ENCODE measurements at places on chromosomes 1 and 21. TPM values are rescaled to one million over a fixed set of nuclear protein-coding genes. Genes with fewer than 3 reads are reported as not detected.

Gene CASQ2
- total RNA-seq = not detected

GRCh38 chr1:240284656-240285414 lies 193.2 kb downstream of the FMN2 start:
- no peak for DNase-seq

Gene LRRC39
- 0.13 TPM for total RNA-seq

Gene PTPN22
- total RNA-seq = 1.5 TPM

Gene CELF3
- total RNA-seq = not detected

GRCh38 chr1:234154320-234155251 lies 218.7 kb upstream of the COA6 start:
- DNase-seq = peak; percentile 48

Gene PEX19
- 61.0 TPM for total RNA-seq

DNA sequence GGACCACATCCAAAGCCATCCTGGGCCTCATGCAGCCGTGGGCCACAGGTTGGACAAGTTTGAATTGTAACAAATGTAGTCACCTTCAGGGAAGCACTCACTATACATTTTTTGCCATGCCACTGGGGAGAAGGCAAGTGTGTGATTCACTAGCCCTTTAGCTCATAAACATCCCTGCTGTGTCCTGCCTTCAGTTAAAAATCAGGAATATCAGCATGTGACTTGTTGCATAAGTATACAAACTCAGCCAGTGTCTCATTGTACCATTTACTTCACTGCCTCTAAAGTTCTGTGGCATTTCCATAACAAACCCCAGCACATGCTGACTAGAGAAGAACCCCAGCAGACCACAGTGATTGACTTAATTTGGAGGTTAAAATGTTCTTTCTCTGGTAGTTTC lies 142.0 kb upstream of the C1orf105 start:
- peak; percentile 20 for DNase-seq

DNA sequence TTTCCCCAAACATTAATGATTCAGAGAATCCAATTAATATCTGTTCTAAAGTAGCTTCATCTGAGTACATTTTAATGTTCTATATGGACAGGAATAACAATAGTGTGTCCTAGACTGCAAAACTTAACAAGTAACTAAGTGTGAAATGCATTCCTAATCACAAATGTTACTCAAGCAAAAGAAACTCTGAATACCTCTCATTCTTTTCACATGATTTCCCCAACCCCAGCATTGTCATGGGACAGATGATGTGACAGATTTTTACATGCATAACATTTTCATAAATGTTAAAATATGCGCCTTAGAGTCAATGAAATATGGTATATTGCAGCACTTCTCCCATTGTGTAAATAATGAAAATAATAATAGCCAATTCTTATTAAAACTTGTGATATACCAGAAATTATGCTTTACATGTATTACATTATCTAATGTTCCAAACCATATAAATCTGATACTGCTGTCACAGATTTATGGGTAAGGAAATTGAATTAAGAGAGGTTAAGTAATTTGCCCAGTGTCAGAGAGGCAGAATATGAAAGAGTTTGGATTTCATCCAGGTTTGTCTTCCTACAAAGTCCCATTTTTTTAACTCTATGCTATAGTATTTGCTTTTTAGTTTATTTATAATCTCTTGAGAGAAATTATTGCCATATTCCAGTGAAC lies 269.4 kb downstream of the LRRC7 start:
- DNase-seq = no peak

DNA sequence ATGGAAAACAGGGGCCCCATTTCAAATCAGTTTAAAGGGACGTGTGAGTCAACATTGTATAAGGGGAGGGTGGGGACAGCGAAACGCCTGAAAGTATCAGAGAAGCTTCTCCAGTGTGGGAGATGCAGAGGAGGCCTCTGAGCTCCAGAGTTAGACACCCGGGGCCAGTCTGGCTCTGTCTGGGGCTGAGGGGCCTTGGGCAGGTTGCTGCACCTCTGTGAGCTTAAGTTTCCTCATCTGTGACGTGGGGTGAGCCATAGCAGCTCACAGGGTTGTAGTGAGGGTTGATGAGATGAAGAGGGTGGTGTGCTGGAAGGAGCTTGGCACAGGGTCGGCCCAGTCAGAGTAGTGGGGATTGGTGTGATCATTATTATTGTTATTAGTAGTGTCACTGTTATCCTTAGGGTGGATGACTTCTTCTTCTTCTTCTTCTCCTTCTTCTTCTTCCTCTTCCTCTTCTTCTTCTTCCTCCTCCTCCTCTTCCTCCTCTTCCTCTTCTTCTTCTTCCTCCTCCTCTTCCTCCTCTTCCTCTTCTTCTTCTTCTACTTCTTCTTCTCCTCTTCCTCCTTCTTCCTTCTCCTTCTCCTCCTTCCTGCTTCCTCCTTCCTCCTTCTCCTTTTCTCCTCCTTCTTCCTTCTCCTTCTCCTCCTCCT lies 282.0 kb downstream of the PTPRU start:
- peak; percentile 26 for DNase-seq

DNA sequence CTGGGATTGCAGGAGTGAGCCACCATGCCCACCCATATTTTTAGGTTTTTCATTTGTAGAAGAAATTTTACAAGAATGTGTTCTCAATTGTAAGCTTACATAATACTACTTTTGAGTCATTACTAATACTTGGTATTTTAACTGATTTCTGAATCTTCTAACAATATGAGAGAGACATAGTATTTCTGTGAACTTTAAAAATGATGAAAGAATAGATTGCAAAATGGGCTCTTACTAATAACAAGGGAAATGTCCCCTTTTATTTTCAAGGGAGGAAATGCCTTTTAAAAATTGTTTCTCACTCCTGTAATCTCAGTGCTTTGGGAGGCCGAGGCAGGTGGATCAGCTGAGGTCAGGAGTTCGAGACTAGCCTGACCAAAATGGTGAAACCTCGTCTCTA lies 5.9 kb downstream of the AGO3 start:
- DNase-seq = no peak

DNA sequence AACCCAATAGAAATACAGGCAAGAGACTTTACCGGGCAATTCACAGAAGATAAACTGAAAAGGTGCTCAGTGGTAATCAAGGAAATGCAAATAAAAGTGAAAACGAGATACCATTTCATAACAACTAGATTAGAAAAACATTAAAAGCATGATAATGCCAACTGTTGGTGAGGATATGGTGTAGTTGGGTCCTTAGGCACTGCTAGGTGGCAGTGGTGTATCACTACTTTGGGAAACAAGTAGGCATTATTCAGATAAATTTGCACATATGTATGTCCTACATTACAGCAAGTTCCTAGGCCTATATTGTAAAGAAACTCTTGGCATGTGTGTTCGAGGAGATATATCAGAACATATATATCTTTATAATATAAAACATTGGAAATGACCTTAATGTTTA lies 31.0 kb downstream of the AZIN2 start:
- DNase-seq = no peak

DNA sequence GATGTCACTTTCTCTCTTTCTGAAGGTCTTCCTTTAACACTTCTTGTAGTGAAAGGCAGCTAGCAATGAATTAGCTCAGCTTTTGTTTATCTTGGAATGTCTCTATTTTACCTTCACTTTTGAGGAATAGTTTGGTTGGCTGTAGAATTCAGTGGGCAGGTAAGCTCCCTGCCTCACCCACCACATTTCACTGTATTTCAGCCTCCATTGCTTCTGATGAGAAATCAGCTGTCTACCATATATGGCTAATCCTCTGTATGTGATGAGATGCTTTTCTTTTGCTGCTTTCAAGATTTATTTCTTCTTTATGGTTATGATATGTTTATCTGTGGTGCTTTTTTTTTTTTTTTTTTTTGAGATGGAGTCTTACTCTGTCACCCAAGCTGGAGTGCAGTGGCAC lies 70.1 kb downstream of the MRPL39 start:
- DNase-seq = no peak

DNA sequence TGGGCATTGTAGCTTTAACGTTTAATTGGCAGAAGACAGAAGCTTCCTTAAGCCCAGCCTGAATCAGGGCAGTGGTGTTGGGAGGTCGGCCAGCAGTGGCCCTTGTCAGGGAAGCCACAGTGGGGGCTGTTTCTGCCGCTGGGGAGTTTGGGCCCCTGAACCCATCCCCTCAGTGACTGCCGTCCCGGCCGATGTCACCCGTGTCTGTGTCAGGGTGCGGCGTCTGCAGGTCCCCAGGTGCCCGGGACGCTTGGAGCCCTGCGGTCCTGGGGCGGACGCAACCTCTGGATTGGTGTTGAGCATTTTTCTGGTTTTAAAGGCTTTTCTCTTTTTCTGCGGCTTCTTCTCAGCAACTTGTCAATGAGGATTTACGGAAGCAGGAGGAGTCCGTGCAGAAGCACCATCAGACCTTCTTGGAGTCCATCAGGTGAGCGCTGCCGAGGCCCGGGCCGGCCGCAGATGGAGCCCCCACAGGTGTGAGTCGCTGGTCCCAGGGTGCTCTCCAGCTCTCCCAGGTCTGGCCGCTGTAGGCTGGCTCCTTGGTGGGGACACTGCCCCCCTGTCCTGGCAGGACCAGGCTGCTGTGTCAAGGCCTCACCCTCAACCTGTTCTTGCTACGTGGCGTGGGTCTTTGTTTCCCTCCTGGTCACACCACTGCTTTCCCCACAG lies 2.3 kb downstream of the ATAD3C start:
- DNase-seq = no peak

GRCh38 chr1:157272264-157272663 lies 134.1 kb upstream of the ETV3 start:
- no peak for DNase-seq

Gene STUM
- total RNA-seq = 0.03 TPM

GRCh38 chr1:53344921-53345838 lies 17.3 kb upstream of the LRP8 start:
- no peak for DNase-seq

DNA sequence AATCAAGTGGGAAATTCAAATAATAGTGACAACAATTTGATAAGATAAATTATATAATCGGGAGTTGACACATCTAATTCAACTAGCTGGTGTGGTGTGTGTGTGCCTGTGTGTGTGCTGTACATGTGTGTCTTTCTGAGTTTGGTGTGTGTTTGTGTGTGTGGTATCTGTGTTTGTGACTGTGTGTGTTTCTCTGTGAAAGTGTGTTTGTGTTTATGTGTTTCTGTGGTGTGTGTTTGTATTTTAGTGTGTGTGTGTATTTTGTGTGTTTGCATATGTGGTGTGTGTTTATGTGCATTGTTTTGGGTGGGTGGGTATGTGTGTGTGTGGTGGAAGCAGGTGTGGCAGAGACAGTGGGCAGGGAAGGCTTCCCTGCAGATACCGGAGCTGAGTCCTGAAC lies 4.8 kb upstream of the DSCAM start:
- no peak for DNase-seq

Gene GPR25
- total RNA-seq = not detected

GRCh38 chr1:20212085-20212684 lies 25.9 kb upstream of the PLA2G2C start:
- no peak for DNase-seq

GRCh38 chr21:24994717-24995116 lies 612.6 kb downstream of the MRPL39 start:
- DNase-seq = no peak

Gene GJA4
- total RNA-seq = not detected

Gene PGBD2
- 5.9 TPM for total RNA-seq

DNA sequence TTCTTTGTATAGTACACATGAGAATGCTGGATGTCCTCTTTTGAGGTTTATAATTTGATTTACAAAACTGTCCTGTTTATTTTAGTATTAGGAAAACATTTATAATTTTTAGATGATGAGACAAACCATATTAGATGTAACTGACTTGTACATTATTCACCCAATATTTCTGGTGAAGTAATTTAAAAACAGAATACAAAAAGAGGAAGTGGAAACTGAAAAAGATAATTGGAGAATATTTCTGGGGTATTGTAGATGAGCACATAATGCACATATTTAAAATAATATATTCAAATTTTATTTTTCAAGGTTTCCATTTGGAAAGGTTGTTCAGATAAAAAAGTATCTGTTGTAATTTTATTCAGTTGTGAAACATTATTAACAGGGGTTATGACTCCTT lies 40.7 kb downstream of the XPR1 start:
- DNase-seq = no peak

- DNase-seq = no peak
These were observed 154.7 kb downstream of the PGBD5 start for GRCh38 chr1:230271300-230272035.

DNA sequence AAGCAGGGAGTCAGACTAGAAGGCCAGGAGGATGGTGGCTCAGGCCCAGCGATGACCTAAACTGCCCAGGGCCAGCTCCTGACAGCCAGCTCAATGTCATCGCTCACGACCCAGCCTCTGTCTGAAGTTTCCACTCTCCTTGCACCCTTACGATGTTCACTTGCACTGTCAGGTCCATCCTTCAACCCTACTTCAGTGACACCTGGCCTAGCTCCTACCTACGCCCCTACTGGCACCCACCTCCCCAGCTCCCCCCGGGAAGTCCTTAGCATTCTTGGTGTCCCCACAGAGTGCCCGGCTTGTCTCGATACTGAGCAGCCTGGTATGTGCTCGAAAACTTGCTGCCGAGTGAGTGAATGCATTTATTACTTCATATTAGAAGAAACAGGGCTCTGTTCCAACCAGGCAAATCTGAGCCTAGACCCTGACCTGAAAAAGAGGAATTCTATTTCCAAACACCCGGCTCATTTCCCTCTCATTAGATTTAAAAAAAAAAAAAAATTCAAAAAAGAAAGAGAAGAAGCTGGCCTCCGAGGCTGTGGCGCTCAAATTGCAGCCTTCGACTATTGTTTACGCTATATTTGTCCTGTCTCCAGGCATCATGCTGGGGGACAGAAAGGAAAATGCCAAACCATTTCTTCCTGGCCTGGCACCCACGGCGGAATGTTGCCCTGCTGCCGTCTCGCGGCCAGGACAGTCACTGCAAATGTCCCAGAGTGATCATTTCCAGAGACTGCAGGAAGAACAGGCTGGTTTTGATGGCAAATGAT lies 29.8 kb upstream of the LRRC38 start:
- DNase-seq = peak; percentile 49

- no peak for DNase-seq
These were observed 26.4 kb downstream of the LAMB3 start for GRCh38 chr1:209625791-209626285.

GRCh38 chr1:65044411-65044810 lies 78.1 kb upstream of the JAK1 start:
- DNase-seq = no peak

DNA sequence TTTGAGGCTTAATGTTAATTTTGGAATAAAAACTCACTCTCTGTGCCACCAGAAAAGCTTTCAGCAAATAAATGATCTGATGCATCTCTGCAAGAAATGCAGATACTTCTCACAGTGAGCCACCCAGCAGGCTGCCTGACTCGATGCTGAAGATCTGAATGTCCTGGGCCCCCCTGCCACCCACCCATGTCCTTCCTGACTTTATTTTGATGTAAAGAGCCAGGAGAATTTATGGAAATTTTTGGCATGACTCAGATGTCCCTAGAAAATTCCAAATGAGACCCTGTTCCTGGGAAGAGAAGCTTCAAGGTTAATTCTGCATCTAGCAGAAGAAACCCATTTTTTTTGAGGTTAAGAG lies 62.8 kb upstream of the COA6 start:
- DNase-seq = no peak
